Prostate gland (tissue), 2 donors: ENCODE measurements at places on chromosomes 1 and 21. TPM values are rescaled to one million over a fixed set of nuclear protein-coding genes. Genes with fewer than 3 reads are reported as not detected.

Gene SPRR1B
- total RNA-seq = not detected

DNA sequence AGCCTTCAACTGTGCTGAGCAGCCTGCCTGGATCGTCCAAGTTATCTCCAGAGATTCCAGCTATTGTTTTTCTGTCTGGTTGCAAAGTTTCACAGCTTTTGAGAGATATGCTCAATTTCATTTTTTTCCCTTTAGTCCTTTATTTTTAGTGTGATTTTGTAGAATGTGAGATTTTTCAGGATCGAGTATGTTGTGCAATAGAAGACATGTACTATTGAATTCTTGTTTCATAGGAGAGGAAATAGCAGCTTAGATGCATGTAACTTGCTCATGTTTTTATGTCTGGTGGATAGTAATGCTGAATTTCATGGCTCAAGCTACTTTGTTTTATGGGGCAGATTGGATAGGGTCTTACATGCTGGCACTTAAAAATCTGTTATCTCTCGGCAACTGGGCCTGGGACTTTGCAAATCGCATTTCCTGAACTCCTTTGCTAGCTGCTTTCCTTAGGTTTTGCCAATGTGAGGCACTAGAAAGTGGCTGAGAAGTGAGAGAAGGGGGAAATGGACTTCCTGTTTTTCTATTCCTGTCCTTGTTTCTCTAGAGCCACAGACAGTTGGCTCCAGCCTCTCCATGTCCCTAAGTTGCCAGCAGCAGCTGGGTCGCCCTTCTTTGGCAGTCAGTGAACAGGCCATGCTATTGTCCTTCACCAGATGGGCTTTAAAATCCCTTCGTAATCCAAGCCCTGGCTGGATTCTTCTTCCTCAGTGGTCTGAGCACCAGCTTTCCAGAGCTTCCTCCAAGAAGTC is 101.4 kb upstream of the PDE4B start:
- H3K4me1 ChIP-seq = no peaks in the 10 kb centered on the region
- no peak overlapping the region for H3K4me3 ChIP-seq
- DNase-seq = no peak
- H3K36me3 ChIP-seq = no peaks in the 10 kb centered on the region
- H3K27me3 ChIP-seq = no peaks in the 10 kb centered on the region

Gene PRDX6
- total RNA-seq = 369 TPM

Gene CNKSR1
- total RNA-seq = 32.4 TPM

Gene WNT3A
- 4.8 TPM for total RNA-seq

GRCh38 chr1:83559129-83559840 is 439.6 kb downstream of the TTLL7 start:
- H3K36me3 ChIP-seq = no peaks in the 10 kb centered on the region
- no peak overlapping the region for H3K4me3 ChIP-seq
- no peak for DNase-seq
- no peaks in the 10 kb centered on the region for H3K27me3 ChIP-seq

Gene SAMD13
- total RNA-seq = 3.1 TPM

- H3K36me3 ChIP-seq = no peaks in the 10 kb centered on the region
- DNase-seq = no peak
- H3K4me3 ChIP-seq = no peak overlapping the region
- H3K4me1 ChIP-seq = no peaks in the 10 kb centered on the region
- H3K27ac ChIP-seq = no peak overlapping the region
Measured at GRCh38 chr1:5165762-5166161, 511.4 kb downstream of the AJAP1 start.

Gene SLC35D1
- total RNA-seq = 13.2 TPM

Gene ST6GALNAC5
- total RNA-seq = 4.8 TPM

DNA sequence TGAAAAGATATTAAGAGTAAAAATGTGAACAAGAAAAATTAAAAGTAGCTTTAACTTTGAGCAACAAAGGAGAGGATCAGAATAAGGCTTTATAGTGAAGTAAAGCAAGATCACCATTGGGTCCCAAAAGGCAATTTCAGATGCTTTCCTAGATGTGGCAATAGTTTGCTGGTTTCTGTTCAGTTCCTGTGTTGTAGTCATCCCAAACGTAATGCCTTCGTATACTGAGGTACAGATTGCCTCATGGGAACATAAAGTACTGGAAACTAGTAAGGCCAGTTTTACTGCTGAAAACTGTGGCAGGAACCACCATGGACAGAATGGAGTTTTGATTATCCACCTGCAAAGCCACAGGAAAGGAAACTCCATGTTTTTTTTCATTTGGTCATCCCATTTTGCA is 283.5 kb upstream of the SGIP1 start:
- H3K36me3 ChIP-seq = no peaks in the 10 kb centered on the region
- H3K27ac ChIP-seq = no peak overlapping the region
- H3K4me1 ChIP-seq = no peaks in the 10 kb centered on the region

GRCh38 chr1:205041001-205041715 is 1.9 kb upstream of the CNTN2 start:
- no peaks in the 10 kb centered on the region for H3K4me1 ChIP-seq
- H3K36me3 ChIP-seq = no peaks in the 10 kb centered on the region
- H3K27ac ChIP-seq = no peak overlapping the region
- peaks cover 18% of the 10 kb centered on the region for H3K27me3 ChIP-seq
- no peak overlapping the region for H3K4me3 ChIP-seq

Gene KHDRBS1
- total RNA-seq = 77.6 TPM

Gene PTPRU
- total RNA-seq = 49.9 TPM

Gene ELAVL4
- total RNA-seq = 4.0 TPM

DNA sequence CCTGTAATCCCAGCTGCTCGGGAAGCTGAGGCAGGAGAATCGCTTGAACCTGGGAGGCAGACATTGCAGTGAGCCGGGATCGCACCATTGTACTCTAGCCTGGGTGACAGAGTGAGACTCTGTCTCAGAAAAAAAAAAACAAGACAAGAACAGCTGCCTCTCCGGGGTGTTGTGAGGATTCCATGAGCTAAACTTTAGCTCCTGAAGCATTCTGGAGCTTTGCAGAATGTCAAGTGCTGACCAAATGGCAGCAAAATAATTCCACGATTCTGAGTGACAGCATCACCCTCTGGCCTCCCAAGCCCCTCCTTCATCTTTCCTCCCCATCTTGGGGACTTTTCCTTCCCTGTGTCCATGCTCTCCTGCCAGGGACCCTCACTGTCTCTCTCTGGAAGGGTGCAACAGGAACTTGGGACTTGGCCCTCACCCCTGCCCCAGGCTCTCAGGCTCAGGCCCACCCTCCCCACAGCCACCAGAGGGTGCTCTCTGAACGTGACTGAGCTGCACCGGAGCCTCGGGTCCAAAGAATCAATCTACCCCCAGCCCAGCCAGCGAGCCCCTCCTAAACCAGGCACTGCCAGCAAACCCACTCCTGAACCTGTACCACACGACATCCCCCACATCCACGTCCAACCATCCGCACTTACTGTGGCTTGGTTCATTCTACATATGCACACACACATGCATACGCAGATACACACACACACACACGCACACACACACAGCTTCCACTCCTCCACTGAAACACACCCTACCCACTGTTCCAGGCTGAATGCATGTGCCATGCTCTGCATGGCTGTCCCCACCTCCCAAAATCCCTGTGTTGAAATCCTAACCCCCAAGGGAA is 45.7 kb downstream of the ACOT7 start:
- peak; percentile 24 for DNase-seq
- no peak overlapping the region for H3K27ac ChIP-seq
- no peaks in the 10 kb centered on the region for H3K36me3 ChIP-seq
- H3K4me1 ChIP-seq = peaks cover 9% of the 10 kb centered on the region

DNA sequence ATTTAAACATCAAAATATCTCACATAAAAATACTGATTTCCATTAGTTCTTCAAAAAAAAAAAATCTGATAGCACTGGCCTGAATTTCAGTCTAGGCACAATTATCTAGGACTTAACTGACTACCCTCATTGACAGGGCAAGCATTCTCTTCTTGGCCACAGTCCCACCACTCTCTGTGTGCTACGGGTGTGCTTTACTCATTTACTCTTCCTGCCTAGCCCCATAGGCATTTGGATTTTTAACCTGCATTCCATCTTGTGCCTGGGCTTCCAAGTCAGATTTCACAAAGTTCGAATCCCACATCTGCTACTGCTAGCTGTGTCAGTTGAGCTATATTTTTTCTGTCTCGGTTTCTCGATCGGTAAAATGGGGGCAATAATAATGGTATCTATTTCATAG is 38.0 kb downstream of the PTPN14 start:
- H3K27ac ChIP-seq = no peak overlapping the region
- no peak overlapping the region for H3K4me3 ChIP-seq
- H3K36me3 ChIP-seq = no peaks in the 10 kb centered on the region
- no peak for DNase-seq

DNA sequence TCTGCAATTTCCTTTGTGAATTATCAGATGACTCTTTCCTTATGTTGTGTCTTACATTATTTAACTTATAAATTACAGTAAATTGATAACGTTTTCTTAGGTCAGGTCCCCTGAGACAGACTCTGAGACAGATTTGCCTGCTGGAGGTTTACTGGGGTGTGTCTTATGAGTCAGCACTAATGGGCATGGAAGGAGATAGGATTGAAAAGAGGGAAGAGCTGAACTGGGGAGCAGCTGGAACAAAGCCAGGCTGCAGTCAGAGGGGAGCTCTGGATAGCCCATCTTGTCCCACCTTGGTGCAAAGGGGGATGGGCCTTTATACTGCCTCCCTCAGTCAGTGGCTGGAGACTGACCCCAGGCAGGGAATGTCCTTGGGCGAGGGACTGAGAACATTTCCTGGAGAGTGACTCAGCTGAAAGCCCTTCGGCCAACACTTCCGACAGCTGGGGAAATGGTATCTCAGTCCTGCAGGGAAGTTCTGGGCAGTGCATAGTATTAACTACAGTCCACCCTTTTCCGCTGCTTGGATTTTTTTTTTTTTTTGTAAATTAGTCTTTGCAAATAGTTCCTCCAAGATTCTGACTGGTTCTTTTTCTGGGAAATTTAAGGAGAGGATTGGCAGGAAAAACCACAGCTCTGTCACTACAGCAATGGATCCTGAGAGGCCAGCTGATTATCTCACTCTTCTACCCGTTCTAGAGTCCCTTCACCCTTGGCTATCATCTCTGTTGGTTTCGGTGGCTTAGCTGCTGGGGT is 39.1 kb upstream of the CDC42BPA start:
- DNase-seq = no peak
- H3K27me3 ChIP-seq = no peaks in the 10 kb centered on the region
- H3K27ac ChIP-seq = no peak overlapping the region
- no peak overlapping the region for H3K4me3 ChIP-seq
- no peaks in the 10 kb centered on the region for H3K4me1 ChIP-seq

Gene KRTAP19-5
- total RNA-seq = not detected

DNA sequence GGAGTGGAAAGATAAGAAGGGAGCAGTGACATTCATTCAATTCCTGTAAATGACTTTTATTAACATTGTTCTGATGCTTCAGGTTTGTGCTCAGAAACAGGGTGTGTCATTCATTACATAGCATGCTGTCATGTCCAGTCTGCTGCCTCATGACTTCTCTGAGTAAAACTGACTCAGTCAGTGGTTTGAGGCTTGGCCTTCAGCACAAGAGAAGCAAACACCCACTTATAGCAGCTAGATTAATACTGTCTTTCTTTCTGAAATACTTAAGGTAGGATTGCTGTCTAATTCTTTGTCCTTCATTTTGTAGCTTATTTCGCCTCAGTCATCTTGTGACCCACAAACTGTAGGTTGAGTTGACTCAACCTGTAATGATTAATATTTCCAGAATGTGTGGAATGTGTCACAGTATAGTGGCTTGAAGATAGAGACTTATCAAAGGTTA is 32.9 kb downstream of the RASAL2 start:
- no peaks in the 10 kb centered on the region for H3K36me3 ChIP-seq
- H3K27ac ChIP-seq = no peak overlapping the region

Gene TNFSF18
- total RNA-seq = not detected

DNA sequence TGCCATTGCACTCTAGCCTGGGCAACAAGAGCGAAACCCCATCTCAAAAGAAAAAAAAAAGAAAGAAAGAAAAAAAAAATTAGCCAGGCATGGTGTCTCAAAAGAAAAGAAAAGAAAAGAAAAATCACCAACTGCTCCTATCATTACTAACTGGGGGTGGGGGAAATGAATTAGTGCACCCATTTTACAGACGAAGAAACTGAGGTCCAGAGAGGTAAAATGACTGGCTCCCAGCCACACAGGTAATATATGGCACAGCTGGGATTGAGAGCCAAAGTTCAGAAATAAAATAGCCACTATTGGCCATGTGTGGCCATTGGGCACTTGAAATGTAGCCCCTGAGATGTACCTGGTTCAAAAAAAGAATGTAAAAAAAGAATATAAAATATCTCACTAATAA is 8.8 kb downstream of the HTR1D start:
- no peak overlapping the region for H3K4me3 ChIP-seq
- H3K27me3 ChIP-seq = no peaks in the 10 kb centered on the region
- no peaks in the 10 kb centered on the region for H3K36me3 ChIP-seq
- H3K4me1 ChIP-seq = no peaks in the 10 kb centered on the region
- no peak overlapping the region for H3K27ac ChIP-seq

DNA sequence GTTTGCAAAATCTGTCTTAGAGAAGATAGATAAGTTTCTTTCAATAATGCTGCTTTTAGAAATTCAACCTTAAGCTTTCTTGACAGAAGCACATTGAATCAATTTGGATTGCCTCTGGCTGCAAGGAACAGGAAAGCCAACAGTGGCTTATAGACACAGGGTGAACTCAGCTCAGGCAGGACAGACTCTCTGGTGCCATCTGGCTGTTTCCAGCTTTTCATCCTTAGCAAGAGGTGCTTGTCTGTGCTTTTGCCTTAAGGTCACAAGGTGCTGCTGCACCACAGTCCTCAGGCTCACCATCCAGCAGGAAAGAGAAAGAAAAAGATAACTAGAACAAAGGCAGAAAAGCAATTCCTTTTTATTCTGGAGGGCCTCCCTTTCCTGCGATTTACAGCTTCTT is 93.7 kb upstream of the ETS2 start:
- H3K4me1 ChIP-seq = no peaks in the 10 kb centered on the region
- H3K4me3 ChIP-seq = no peak overlapping the region
- H3K27ac ChIP-seq = no peak overlapping the region
- DNase-seq = peak; percentile 16
- H3K27me3 ChIP-seq = no peaks in the 10 kb centered on the region

- H3K4me3 ChIP-seq = no peak overlapping the region
- H3K4me1 ChIP-seq = no peaks in the 10 kb centered on the region
- no peak for DNase-seq
- no peak overlapping the region for H3K27ac ChIP-seq
Measured at GRCh38 chr1:212138457-212138856, 102.9 kb downstream of the DTL start.

Gene TFF3
- 49.8 TPM for total RNA-seq

Gene DNAJC8
- total RNA-seq = 60.3 TPM

- no peaks in the 10 kb centered on the region for H3K27me3 ChIP-seq
- peak overlapping the region; percentile 56 for H3K27ac ChIP-seq
- H3K36me3 ChIP-seq = no peaks in the 10 kb centered on the region
- H3K4me1 ChIP-seq = no peaks in the 10 kb centered on the region
- no peak overlapping the region for H3K4me3 ChIP-seq
Measured at GRCh38 chr21:32562426-32562825, 22.9 kb downstream of the TCP10L start.

Gene UTS2
- total RNA-seq = not detected

Gene SH2D2A
- total RNA-seq = not detected

- no peak overlapping the region for H3K4me3 ChIP-seq
- no peaks in the 10 kb centered on the region for H3K27me3 ChIP-seq
- no peaks in the 10 kb centered on the region for H3K36me3 ChIP-seq
- no peaks in the 10 kb centered on the region for H3K4me1 ChIP-seq
- no peak overlapping the region for H3K27ac ChIP-seq
- no peak for DNase-seq
Measured at GRCh38 chr1:198679535-198680173, 40.8 kb downstream of the PTPRC start.
